ENCODE measurements at places on chromosomes 4 and X. TPM values are rescaled to one million over a fixed set of nuclear protein-coding genes. Genes with fewer than 3 reads are reported as not detected.
A peak's percentile ranks its signal among the peaks of the same experiment; 100 is the strongest.

- DNase-seq: no peak
These were observed 130.3 kb downstream of the ARHGAP10 start for GRCh38 chr4:147862043-147862692.

DNA sequence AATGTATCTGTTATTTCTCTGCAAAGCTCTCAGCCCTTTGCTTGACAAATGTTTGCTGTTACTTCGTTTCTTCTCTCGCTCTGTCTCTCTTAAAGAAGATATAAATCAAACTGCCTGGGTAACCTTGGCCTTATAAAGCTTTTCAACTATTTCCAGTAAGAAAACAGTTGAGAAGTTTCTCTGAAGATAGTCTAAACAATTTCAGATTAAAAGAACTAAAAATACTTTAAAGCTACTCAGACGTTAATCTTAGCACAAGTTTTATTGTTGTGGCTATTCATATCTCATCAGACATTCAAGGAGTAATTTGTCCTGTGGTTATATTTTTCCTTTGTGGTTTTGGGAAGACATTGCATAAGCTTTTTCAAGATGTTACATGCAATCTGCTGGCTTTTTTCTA, 22.6 kb downstream of the HOPX start:
- DNase-seq: no peak

- peak; percentile 66 for DNase-seq
These were observed 1.6 kb upstream of the IDUA start for GRCh38 chr4:985123-985830.

DNA sequence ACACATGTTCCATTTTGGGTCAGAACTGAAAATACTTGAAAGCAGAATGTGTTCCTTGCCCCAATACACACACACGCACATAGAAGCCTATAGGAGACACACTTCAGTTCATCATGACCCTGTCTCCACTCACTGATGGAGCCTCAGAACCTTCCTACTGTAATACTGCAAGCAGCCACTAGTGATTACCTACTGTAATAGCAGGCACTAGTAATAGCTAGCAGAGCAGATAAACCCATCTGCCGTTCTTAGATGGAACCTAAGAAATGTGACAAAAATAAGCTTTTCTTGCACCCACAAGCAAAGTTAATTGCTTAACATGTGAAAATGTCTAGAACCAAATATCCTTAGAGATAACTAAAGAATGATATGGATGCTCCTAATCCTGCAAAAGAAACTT, 13.6 kb downstream of the AMTN start:
- DNase-seq: no peak

- peak; percentile 17 for DNase-seq
These were observed 1980.7 kb downstream of the PCDH7 start for GRCh38 chr4:32700838-32701237.

GRCh38 chr4:137226221-137226620, 306.1 kb downstream of the PCDH18 start:
- no peak for DNase-seq

- DNase-seq: no peak
These were observed 58.2 kb upstream of the DUSP21 start for GRCh38 chrX:44785652-44786051.

- no peak for DNase-seq
These were observed 1.9 kb downstream of the TACC3 start for GRCh38 chr4:1723131-1723801.

DNA sequence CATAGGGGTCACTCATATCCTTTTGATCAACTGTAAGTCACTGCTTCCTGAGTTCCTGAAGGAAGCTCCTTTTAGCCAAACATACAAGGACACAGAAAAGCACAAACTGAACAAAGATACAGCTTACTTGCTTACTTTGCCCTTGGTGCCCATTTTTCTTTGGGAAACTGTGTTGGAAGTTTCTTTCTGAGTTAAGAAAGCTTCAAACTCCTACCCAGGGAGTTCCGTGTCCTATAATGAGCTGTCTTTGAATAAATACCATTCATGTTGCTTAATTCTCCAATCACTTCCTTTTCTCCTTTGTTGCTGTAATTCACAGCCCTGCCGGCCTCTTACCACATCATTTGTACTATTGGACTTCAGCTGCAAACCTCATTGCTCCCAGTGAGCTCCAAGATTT, at the start of gene ADH4:
ADH4 (minus strand) TSS at position 228 of the 400 bp plus-strand sequence; CDS start at position 153, 75 bp downstream.
- no peak for DNase-seq

DNA sequence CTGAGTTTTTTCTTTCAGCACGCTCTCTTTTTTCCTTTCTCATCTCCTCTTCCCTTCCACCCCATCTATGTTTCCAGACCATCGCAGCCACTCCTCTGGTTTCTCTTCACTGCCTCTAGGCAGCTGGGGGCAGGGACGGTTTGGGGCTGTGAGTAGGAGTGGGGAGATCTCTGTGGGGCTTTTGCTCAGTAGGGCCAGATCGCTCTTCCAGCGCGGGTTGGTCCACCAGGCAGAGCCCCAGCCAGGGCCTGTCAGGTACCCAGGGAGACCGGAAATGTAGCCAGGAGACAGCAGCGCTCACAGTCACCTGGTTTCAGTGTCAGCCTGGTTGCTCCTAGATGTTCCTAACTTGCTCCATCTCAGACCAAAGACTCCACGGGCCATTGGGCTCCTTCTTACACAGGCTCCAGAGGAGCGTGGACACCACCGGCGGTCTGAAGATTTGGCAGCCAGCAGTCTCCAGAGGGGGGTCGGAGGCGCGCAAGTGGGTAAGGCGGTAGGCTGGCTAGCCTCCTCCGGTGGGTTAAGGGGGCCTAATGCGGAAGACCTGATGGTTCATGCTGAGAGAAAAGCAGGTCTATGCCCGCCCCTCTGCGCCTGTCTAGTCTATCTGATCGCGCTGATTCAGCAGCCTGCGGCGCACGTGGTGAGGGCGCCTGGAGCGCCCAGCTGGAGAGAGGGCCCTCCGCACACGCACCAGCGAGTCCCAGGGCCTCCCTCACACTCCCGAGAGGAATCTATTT, 1.8 kb downstream of the FGF5 start:
- no peak for DNase-seq

DNA sequence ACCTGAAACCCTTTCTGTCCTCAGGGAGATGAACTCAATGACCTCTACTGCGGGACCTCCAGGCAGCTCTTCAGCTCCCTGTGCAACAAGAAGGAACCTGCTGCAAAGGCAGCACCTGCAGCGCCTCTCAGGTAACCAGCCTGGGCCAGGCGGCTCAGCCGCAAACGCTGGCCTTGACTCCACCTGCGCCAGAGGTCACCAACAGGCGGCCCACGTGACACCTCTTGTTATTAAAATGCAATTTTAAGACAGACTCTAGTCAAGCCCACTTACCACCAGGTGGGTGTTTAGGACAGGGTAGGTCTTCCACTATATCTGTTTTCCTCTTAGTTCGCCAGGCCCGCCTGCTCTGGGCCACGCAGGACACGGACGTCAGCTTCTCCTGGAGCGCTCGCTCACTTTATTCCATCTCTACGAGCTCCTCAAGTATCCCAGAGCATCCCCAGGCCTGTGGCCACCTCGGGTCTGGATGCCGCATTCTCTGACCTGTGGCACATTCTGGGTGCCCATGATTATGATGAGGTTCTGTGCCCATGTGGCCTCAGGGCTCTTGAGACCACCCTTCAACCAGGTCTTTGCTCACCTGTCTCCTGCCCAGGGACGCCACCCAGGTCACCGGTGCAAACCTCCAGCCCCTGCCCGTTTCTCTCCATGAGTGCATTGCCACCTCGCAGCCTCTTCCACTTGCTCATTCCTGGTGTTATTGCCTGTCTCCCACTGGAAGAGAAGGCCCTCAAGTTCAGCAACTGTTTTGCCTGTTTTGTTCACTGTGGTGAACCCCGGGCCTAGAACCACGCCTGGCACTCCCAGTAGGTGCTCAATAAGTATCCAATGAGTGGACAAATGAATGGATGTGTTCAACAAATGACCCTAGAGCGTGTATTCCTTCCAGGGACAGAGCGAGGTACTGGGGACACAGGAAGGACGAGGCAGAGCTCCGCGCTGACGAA, 32.8 kb upstream of the JAKMIP1 start:
- no peak for DNase-seq

- no peak for DNase-seq
These were observed 17.1 kb downstream of the TACC3 start for GRCh38 chr4:1738410-1738809.

The C4orf36 gene
- 0.89 TPM for total RNA-seq

The DUSP21 gene
- not detected for total RNA-seq

The SORBS2 gene
- total RNA-seq: 184 TPM

The EFHC2 gene
- total RNA-seq: 3.7 TPM
